ENCODE measurements at places on chromosomes 3 and 15.

DNA sequence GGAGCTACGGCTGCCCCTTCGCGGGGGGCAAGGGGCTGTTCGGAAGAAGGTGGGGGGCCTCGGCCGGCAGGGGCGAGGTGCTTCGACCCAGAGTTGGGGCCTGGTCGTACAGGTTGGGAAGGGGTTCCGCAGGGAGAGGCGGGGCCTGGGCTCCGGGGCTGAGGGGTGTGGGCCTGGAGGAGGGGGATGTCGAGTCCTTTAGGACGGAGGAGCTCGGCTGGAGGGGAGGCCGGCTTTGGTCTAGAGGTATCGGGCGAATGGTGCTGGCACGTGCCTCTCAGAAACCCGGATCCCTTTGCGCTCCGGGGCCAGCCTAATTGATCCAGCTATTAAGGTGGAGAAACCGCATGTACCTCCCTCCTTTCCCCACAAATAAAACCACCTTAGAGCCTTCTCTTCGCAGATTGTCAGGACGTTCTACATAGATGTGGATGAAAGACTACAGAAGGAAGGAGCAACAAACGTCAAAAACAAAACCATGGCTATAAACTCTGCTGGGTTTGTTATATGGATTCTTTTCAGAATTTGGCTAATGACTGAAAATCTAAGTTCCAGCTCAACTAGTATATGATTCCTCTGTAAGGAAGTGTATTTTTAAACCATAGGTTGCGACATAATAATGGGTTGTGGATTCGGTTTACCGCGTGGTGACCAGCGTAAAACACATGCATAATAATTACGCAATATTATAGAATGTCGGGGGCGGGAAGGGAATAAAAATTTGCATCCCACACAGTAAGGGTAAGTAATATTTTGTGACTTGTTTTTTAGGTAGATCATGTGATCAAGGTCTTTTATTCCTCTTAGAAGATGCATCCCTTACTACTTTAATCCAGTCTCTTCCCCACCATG lies 644 bp upstream of the NGLY1 start:
- DNase-seq = no peak

DNA sequence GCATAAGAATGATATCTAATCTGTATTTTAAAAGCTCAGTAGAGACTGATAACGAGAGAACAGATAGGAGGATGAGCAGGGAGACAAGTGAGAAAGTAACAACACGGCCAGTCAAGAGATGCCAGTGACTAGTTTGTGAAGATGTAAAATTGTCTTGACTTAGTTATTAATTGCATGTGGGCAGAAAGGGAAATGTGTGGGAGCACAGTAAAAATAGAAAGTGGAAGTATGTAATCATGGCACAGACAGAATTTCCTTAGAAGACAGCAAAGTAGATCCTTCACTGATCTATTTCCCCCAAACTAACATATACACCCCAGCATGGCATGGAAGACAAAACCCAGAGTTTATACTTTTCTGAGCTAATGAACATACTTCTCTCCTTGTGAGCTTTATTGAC lies 344.5 kb downstream of the FGF12 start:
- DNase-seq = no peak

GRCh38 chr3:184659797-184660301 lies 52.0 kb downstream of the MAGEF1 start:
- DNase-seq = no peak

GRCh38 chr3:158488670-158489069 lies 82.3 kb upstream of the MLF1 start:
- DNase-seq = no peak

GRCh38 chr3:130480736-130481135 lies 36.2 kb upstream of the COL6A6 start:
- DNase-seq = no peak

GRCh38 chr3:186105543-186105942 lies 3.3 kb downstream of the ETV5 start:
- DNase-seq = no peak

DNA sequence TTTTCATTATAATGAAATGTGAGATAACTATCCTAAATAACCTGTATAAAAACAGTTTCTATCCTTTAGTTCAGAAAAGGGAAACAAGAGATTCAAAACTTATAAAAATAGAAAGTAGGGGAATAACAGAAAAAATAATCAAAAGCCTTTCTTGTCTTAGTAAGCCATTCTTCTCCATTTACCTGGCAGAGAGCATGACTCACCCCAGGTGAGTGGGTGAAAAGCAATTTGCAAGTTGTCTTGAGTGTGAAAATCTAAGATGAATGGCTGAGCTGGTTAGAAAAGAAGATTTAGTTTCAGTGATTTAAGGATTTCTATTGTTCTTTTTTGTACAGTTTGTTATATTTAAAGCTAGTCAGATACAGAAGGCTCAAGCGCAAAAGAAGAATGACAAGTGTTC lies 702.0 kb downstream of the GRM7 start:
- DNase-seq = no peak

- no peak for DNase-seq
Measured at GRCh38 chr15:35771746-35772442, 225.9 kb upstream of the DPH6 start.

- no peak for DNase-seq
Measured at GRCh38 chr15:96334705-96335410, 4.4 kb downstream of the NR2F2 start.

GRCh38 chr3:126394179-126394976 lies at the start of gene CFAP100:
Gene CFAP100 (plus strand): TSS chr3:126394909. CDS start chr3:126396001, 1,092 bp downstream.
- no peak for DNase-seq

DNA sequence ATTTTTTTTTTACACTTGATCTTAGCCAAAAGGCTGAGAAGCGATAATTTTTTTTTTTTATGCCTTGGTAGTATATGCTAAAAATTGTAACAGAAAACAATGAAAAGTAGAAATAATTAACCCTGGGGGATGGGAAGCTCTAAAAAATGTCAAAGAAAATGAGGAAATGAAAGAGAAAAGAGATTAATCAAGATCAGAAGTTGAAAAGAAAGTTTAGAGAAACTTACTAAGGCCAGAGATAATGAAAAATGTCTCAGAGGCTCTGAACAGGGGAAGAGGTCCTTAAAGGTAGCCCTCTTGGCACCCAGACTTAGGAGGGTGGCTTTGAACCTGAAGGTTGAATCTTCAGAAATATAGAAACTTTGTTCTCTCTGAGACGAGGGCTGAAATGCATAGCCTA lies 58.6 kb upstream of the ZBED2 start:
- DNase-seq = no peak

DNA sequence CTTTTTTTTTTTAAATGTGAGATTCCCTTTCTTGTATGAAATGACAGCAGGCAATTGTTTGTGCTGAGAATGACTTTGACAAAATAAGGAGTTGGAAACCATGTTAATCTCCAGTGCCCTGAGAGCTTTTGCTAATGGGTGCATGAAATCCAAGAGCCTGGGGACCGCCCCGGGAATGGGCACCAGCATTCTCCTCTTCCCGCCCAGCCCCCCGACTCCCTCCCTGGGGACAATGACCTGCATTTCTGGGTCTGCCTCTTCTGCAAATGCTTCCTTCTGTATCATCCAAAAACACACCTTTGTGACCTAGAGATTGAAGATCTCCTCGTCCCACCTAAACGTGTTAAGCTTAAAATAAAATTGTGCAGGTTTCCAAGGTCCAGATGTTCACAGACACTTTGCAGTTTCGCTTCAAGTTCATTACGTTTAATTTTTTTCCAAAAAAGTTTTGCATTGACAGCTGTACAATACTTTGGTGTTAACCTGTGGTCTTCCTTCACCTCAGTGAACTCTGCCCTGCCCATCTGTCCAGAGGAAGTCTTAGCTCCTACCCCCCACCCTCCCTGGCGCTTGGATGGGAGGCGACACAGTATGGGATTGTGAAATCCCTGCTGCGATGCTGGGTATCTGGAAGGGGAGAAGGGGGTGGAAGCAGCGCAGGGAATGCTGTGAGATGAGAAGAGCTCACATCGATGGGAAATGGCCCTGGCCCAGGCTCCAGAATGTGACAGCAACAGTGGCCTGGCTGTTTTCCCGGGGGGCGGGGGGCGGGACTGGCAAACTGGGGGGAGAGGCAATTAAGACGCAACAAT lies 50.1 kb downstream of the TLE3 start:
- DNase-seq = no peak

GRCh38 chr3:72444656-72445223 lies 403.5 kb downstream of the SHQ1 start:
- DNase-seq = no peak

DNA sequence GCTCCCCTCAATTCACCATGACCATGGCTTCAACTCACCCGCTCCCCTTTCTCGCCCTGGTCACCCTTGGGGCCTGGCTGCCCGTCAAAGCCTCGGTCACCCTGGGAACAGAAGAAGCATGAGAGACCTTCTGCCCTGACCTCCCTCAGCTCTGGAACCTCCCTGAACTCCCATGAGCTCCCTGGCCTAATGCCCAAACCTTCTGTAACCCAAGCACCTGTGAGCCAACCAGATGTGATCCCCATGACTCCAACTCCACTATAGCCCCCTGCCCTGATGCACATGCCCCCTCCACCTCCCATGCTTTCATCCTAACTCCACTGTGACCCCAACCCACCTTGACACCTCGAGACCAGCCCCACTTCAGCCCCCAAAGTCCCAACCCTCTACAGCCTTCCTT lies 3.5 kb upstream of the UCN2 start:
- DNase-seq = no peak

DNA sequence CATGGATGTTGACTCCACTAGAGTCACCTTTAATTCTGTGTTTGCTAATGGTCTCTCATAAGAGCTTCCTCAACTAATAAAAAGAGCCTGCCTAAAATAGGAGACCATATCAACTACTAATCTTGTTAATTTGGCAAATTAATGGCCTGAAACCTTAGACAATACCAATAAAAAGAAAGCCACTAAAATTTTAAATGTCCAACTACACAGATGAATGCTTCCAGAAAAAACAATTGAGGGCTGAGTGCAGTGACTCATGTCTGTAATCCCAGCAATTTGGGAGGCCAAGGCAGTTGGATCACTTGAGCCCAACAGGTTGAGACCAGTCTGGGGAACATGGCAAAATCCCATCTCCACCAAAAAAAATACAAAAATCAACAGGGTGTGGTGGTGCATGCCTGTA lies 230.9 kb downstream of the NSUN3 start:
- DNase-seq = no peak

- peak; percentile 23 for DNase-seq
Measured at GRCh38 chr3:150227839-150228238, 180.3 kb upstream of the TSC22D2 start.

DNA sequence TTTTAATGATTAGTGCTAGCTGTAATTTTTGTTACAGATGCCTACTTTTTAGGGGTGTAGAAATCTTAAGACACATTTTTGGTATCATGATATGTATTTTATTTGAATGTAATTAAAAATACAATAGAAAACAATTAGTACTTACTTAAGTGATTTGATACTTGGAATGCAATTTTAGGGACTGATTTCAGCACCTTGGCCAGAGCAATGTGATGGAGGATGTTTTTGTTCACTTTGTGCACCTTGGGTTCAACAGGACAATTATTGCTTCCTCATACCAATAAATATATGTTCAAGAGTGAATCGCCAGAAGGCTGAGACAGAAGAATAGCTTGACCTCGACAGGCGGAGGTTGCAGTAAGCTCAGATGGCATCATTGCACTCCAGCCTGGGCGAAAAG lies 22.3 kb downstream of the GMNC start:
- DNase-seq = no peak

DNA sequence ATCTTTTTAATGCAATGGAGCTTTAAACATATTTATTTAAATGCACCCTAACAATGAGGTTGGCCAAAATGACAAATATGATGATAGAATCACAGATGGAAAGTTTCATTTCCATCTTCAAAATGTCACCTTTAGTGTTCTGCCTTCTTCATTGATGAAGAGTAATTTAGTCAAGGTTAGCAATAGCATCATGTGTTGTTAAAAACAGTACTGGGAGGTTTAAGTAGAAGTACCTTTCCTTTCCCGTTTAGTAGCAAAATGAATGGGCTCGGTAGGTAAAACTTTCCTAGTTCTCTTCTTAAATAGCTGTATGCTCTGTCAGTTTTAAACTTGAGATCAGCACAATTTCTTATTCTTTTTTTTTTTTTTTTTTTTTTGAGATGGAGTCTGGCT lies 35.1 kb downstream of the EIF2AK4 start:
- no peak for DNase-seq

- DNase-seq = no peak
Measured at GRCh38 chr3:14959359-14959943, 12.1 kb downstream of the NR2C2 start.

- no peak for DNase-seq
Measured at GRCh38 chr3:36867810-36868209, 77.0 kb downstream of the TRANK1 start.

DNA sequence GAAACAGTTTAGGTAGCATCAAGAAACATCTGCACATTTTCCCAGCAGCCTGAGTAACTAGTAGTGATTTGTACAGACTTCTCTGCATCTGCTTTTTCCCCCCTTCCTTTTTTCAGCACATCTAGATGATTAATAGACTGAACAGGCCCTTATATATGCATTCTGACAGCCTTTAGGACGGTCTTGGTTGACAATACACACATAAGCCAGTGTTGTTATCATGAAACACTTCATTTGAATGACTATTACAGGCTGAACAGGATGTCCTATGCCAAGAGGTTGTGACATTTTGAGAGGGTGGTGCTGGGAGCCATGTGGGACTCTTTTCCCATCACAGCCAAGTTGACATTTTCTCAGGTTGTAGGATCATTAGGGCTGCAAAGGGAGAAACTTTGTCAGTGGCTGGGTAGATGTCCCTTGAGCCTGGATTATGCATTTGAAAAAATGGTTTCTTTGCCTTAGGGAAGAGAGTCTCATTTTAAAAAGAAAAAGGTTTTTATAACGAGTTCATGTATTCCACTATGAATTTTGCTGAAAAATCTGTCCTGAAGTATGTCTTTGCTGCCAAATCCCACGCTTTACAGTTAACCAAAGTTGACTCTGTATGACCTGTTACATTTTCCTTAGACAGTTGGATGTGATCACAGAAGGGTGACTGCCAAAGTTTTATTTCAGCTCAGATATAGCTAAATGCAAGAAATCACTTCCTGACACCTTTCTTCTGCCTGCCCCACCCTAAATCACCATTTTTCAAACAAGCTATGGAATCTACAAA lies 73.7 kb downstream of the FILIP1L start:
- no peak for DNase-seq

GRCh38 chr3:9302425-9303181 lies 53.2 kb upstream of the SRGAP3 start:
- peak; percentile 62 for DNase-seq

- DNase-seq = no peak
Measured at GRCh38 chr3:188342991-188343732, 189.2 kb downstream of the LPP start.

DNA sequence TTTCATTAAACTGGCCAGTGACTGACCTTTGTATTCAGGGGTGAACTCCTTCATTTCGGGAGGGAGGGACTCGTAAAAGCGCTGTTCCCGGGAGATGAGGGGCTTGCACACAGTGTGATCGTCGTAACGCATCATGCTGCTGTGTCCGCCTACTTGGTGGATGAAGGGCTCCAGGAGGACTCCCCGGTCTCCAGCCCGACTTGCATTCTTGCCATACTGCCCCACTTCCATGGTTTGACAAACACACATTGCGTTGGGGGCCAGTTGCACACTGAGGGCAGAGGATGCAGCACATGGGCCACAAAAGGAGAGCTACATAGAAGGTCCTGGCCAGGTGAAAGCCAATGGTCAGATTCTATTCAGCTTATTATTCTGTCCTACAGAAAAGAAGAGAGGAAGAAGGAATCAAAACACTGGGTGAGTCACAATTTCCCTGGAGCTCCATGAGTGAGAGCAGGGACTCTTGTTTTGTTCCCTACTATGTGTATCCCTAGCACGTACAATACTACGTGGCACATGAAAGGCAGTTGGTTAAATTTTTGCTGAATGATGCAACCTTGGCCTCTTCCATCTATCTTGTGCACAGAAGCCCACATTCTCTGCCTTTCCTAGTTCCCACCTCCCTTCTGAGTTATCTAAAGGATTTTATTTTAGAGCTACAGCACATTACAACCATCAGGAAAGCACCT lies 24.2 kb upstream of the GMPPB start:
- DNase-seq = no peak

GRCh38 chr15:45338417-45338816 lies 39.9 kb downstream of the GATM start:
- no peak for DNase-seq
